ENCODE measurements at places on chromosomes 12 and 14.

DNA sequence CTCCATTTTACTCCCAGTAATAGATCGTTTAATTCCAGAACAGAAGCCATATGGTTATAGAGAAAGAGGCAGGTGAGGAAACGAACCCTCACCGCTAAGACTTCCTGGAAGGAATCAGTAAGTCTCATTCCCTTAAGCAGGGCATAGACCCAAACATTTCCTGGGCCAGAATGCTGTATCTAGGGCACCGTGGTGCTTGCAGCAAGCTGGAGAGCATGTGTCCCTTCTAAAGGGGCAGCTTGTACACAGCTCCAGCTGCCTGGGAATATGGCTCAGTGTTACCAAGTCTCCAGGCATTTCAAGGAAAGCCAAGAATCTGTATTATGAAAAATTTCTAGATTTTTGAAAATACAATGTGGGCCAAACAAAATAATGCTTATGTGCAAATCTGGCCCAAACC lies 73.4 kb downstream of the PPM1H start:
- DNase-seq, result no peak

GRCh38 chr14:89418976-89419375 lies 1.9 kb upstream of the FOXN3 start:
- DNase-seq, result peak; percentile 70

DNA sequence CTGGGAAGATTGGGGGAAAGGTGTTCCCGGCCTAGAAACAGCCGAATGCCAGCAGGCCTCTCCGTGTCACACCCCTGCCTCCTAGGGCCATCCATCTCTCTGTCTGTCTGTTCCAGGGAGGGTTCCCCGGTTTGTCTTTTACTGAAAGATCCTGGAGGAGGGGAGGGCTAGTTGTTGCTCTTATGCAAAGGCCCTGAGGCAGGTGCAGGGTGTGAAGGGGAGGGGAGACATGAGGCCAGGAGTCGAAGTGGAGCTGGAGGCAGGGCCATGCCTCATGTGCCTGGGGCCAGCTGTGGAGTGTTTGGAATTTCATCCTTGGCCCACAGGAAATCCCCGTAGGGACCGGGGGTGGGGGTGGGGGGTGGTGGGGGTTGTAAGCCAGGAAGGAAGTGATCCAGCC lies 8.7 kb upstream of the RCOR1 start:
- no peak for DNase-seq

DNA sequence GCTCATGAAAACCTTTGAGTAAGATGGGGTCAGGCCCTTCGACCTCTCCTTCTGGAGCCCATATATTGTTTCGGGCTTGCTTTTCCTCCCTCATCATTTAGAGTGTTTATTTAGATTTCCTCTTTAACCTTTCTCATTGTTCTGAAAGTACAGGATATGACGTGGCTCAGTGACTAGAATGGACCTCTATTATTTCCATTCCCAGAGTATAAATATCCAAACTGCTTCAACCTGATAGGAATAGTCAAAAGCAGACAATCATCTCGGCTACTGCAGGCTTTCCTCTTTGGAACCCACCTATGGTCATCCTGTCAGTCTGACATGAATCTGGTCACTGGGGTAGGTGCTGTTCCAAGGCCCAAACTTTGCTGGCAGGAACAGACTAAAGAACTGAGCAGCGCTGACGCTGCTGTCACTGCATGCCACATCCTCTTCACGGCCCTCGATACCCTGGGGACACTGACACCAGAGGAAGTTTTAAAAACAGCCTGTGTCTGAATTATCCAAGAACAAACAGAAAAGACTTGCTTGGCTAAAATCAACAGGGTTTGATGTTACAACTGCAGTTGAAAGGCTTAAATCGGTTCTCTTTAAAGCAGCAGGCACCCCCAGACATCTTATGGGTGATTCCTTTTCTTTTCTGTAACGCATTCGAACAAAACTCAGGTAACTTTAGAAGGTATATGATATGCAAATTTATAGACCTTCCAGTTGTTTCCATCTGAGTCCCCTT lies 5.0 kb upstream of the DDX47 start:
- no peak for DNase-seq

DNA sequence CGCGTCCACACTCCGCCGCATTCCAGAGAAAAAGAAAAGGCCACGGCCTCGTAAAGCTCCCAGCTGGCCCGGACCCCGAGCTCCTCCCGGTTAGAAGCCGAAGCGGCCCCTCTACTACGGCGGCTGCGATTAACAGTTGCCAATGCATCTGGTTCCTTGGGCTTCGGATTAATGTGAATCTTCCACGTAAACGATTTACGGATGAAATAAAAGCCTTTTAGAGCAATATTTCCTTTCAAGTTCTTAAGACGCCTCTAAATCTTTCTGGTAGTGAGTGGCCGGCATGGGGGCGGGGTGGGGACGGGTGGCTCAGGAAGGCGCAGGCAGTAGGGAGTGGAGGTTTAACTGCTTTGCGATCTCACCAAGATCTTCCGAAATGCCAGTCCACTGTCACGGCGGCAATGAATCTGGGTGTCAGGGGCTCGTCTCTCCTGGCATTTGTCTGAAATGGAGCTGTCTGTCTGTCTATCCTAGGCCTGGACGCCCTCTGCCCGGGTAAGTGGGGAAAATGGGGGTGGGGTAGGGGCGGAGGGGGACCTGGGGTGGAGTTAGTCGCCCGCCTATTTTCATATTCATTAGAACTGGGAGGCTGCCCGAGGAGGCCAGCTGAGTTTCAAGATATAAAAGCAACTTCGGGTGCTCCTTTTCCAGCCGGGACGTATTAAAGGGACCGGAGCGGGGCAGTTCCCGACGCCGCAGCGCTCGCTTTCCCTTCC lies 413 bp upstream of the ALX1 start:
- DNase-seq, result no peak

DNA sequence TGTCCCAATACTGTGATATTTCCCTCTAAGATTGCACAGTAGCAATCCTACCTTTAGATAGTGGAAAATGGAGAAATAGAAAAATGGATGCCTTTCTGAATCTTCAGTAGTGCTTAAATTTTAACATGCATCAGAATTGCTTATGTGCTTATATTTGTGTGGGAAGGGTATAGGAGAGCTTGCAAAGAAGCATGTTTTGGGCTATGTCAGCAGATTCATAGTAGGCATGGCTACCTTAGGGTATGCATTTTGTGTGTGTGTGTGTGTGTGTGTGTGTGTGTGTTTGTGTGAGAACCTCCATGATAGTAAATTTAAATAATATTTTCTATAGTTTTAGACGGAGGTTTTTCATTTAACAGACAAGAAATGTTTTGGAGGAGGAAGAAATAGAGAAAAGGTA lies 38.3 kb downstream of the NEUROD4 start:
- no peak for DNase-seq

DNA sequence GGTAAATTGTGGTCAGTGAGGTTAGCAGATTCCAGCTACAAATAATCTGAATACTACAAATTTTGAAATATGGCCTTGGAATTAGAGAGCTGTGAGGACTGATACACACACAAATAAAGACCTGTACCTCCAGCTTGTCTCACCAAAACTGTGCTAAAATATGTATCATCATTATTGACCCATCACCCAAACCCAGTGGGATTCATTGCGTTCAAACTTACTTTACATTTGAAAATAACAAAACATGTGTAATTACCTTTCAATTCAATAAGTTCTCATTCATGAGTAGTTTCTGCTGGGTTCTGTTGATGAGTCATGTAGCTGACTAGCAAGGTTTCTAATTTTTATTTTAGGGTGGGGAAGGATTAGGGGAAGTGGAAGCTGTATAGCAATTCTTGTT lies 170.9 kb downstream of the MSRB3 start:
- DNase-seq, result no peak
